ENCODE measurements at places on chromosomes 5 and 9.
A peak's percentile ranks its signal among the peaks of the same experiment; 100 is the strongest.

DNA sequence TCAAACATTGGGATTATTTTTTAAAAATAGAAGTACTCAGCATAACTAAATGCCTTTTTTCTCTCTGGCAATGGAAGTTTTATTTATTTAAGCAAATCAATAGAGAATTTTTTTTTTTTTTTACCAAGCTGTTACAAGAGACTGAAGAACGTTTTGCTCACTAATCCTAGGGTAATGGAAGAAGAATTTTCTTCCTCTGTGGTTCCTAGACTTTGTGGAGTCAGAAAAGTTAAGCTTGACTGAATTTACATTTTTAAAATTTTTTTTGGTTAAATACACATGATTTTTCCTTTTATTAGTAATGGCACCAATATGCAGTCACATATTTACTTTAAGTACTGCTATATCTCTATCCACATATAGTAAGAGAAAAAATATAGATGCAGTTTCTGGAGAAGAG, 189.8 kb downstream of the PCSK1 start:
- no peak for DNase-seq

DNA sequence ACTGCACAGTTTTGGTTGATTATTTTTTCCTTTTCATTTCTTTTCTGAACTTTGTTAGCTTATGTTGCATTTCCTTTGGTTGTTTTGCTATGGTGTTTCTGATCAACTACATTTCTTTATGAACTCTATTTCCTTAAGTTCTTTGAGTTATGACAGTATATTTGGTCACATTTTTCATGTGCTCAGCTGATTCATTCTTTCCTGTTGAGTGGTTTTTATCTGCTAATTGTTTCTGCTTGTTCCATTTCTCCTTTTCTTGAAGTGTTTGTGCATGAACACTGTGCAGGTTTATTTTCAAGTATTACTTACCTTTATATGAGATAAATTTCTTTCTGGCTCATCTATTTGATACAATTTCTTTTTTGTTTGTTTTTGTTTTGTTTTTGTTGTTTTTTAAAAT, 50.9 kb upstream of the MACIR start:
- no peak for DNase-seq

DNA sequence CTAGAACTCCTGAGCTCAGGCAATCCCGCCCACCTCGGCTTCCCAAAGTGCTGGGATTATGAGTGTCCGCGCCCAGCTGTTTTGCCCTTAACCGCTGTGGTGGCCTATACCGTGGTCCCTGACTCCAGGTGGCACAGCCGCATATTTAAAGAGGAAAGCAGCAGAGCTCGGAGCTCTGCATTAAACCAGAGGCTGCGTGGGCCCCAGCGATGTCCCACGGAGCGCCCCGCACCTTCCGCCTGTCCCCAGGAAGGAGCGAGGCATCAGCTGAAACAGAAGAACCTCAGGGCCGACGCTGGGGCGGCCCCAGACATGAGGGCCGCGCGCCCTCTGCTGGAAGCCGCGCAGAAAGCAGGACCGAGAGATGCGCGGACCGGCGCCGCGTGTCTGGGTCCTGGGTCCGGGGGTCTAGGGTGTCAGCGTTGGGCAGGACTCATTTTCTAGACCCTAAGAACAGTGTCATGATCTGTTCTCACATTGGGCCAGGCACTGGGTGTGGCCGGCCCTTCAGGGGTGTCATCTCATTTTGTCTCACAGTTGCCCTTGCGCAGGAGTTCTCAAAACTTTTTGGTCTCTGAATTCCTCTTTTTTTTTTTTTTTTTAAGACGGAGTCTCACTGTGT, 37.7 kb downstream of the LAMC3 start:
- DNase-seq: peak; percentile 3

DNA sequence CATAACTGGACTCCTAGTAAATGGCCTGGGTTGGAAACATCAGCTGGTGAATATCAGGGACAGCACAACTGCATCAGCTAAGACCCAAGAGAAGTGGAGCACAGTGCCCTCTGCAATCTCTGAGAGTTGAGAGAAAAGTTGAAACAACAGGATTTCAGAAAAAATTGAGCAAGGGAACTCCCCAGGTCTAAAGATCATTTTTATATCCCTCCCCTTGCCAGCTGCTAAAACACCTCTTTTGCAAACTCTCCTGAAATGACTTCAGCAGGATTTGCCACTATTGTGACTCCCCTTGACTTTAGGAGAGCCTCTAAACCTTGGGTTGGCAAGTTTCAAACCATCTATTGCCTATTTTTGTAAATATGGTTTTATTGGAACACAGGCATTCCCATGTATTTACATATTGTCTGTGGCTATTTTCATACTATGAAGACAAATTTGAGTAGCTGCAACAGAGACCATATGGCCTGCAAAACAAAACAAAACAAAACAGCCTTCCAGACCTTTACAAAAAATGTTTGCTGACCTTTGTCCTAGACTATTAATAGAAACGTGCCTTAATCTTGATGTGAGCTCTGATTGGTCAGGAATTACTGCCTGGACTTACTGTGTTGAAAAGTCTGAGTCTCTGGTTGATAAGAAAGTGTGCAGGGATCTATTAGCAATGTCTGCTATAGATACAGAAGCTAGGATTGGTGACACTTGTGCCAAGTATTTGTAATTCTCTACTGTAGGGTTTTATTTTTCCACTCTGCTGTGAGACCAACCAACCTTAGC, 37.7 kb upstream of the PLPPR1 start:
- DNase-seq: no peak

DNA sequence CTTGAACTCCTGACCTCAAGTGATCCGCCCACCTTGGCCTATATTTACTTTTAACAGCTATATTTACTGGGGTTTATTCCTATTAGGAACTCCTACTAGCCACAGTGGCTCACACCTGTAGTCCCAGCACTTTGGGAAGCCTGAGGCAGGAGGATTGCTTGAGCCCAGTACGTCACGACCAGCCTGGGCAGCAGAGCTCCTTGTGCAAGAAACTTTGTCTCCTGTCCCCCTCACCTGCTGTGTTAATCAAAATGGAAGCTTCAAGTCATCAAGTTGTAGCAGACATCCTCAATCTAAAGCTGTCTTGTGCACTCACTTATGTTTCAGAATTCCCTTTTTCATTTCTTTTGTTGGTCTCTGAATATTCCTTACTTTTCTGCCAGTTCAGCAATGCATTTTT, 15.0 kb upstream of the SPRY4 start:
- DNase-seq: no peak

DNA sequence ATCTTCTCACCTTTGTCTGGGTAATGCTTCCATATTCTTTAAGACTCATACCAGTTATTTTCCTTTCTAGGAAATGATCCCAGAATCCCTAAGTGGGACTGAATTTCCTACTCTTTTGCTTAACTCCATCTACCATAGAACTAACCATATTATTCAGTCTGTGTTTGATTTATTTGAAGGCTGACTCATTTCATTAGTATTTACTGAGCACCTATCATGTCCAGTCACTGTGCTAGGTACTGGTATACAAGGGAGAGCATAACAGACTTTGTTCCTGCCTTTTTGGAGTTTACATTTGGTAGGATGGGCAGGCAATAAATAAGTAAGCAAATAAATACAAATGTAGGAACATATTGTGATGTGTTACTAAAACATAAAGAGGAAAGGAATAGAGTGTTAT, 4.3 kb downstream of the NPR2 start:
- DNase-seq: peak; percentile 58

GRCh38 chr5:15643731-15644130, 143.8 kb downstream of the FBXL7 start:
- DNase-seq: no peak

- peak; percentile 18 for DNase-seq
Measured at GRCh38 chr5:50711280-50711679, 44.8 kb downstream of the PARP8 start.

DNA sequence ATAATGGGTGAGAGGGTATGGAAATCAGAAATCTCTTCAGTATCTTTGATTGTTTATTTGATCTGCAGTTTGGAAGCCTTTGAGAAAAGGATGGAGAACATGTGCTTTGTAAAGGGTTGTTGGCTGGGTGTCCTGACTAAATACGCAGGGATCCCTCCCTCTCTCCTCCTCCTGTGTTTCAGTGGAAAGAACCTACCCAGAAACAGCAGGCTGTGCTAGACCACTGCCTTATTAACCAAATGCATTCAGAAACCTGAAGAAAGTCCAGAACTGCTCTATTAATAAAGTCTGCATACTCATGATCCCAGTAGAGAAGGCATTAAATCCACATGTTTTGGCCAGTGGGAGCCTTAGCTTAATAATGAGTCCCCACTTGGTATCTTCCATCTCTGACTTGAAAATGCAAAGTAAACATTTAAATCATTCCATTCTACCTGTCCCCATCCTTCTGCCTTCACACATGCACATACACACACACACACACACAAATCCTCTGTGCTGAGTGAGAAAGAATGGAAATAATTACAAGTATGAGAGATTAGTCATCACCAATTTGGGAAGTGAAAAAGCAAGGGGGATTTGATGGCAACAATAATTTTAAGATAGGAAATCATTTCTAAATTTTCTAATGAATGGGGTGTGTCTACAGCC, 10.0 kb upstream of the LECT2 start:
- DNase-seq: no peak

DNA sequence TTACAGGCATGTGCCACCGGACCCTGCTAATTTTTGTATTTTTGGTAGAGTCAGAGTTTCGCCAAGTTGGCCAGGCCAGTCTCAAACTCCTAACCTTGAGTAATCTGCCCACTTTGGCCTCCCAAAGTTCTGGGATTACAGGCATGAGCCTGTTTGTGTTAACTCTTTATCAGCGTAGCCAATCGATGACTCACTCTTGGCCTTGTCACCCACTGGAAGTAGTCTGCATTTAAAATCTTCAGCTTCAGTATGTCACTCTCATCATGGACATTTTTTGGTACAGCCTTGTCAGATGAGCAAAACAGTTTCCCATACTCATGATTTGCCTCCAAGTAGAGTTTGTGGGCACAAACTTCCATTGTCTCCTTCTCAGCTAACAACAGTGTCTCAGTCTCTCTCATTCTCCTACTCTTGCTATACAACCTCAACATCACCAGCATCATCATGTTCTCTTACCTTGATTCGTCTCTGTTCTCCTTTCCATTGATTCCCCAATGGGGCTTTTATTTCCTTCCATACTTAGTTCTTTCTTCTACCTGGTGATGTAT, 22.5 kb downstream of the MUSK start:
- peak; percentile 58 for DNase-seq

DNA sequence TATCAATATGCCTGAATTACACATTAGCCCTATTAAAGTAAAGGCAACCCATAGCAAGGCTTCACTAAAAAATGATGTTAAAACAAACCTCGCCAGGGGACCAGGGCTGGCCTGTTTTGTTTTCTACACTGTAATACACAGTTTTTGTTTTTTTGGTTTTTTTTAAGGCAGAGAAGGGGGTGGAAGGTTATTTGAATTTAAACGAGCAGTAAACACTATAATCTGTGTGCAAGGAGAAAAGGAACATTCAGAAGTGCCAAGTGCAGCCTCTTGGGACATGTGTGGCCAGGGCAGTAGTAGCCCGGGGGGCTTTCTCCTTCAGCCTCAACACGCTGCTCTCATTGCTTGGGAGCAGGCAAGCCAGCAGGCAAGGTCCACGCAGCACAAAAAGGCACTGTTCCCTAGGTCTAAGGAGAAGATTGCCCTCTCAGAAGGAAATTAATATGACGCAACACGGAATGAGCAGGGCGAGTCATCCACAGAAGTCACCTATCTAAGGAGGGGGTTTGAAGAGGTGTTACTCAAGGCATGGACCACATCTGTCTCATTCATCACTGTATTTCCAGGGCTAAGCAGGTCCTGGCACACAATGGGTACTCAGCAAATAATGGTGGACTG, 16.2 kb downstream of the SIL1 start:
- peak; percentile 60 for DNase-seq

DNA sequence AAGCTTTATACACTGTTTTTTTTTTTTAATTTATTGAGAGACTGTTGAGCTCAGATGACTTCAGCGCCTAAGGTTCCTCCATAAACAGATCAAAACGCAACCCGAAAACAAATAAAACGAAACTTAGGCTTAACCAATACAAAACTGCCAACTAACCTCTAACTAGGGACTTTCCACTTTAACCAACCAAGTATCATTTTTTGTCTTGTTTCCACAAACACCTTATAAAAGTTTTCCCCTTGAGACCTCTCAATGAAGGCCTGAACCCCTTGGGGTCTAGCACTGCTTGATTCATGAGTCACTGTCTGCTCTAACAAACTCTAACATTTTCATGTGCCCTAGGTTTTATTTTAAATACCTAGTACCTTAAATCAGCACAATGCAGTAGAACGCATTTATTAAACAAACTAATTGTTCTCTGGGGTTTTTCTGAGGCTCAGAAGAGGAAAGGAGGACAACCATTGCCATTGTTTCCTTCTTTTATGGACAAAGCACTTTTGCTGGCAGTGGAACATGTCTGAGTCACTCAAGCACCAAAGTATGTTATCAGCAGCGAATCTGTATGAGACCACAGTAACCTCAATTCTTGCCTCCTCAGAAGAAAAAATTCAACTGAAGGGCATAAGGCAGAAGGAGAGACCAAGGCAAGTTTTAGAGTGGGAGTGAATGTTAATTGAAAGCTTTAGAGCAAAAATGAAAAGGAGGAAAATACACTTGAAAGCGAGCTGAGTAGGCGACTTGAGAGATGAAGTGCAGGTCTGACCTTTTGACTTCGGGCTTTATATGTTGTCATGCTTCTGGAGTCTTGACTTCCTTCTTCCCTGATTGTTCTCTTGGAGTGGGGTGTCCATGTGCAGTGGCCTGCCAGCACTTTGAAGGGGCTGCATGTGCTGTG, 97.7 kb upstream of the HCN1 start:
- peak; percentile 65 for DNase-seq

- no peak for DNase-seq
Measured at GRCh38 chr5:10982626-10983025, 221.6 kb upstream of the DAP start.

- DNase-seq: no peak
Measured at GRCh38 chr5:142012186-142012785, 541 bp downstream of the GNPDA1 start.

DNA sequence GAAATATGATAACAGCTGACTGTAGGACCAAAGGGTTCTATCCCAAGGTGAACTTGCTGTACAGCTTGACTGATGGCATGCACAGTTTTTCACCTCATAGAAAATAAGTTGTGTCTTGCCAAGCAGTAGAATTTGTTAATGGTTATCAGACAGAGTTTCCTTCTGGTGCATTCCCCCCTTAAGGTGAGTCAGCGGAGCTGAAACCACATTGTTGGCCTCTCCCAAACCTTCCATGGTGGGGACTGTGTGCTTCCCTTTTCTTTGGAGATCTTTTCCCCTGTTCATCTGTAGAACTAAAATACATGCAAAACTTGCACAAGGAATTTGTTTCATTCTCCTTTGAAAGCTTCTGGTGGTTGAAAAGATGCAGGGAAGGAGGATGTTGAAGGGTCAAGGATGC, 179.8 kb downstream of the FGF1 start:
- DNase-seq: peak; percentile 63

DNA sequence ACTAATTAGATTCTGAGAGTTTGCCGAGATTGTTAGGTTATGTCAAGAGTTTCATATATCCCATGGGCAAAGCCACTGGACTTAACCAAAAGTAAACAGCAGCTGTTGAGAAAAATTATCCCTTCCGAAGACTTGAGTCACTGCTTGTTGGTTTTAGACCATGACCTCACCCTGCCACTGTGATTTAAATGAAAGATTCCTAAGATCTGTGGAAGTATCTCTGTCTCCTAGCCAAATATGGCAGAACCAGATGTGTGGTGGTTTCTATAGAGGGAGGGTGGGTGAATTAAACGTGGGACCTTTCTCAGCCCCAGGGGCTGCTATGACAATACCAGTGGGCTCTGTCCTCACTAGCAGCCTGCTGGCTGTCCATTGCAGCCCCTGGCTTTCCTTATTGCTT, 19.3 kb downstream of the DMRT3 start:
- peak; percentile 80 for DNase-seq
